ENCODE measurements at places on chromosomes 6 and 20.

DNA sequence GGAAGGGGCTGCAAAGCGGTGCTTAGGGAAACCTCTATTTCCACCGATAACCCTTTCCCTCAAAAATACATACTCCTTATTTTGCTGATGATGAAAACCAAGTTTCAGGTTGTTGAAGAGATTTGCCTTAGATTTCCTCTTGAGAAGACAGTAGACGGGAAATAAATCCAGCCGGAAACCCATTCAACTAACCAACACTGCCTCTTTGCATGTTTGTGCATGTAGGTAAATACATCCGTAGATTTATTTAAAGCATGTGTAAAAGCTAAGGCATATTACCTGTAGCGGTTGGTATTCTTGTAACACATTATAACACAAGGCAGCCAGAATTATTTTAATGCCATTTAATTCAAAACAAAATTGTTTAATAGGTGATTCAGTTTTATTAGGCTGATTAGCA, 136.3 kb upstream of the SLC22A23 start:
- DNase-seq, result no peak

GRCh38 chr20:38554986-38555385, 26.0 kb upstream of the ADIG start:
- no peak for DNase-seq

DNA sequence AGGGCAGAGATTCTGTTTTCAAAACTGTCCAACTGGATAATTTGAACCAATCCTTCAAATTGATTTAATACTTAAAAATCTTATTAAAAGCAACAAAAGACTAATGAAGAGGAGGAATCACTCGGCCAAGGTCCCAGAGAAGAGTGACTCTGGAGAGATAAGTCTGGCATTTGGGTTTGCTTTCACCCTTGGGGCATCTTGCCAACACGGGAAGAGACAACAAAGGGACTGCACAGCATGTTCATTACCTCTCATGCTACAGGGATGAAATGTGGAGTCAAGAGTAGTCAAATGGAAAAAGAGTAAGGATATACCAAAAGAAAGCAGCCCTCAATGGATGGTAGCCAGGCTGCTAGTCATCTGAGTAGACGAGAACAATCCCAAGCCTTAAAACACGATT, 68.2 kb downstream of the KHDRBS2 start:
- no peak for DNase-seq

DNA sequence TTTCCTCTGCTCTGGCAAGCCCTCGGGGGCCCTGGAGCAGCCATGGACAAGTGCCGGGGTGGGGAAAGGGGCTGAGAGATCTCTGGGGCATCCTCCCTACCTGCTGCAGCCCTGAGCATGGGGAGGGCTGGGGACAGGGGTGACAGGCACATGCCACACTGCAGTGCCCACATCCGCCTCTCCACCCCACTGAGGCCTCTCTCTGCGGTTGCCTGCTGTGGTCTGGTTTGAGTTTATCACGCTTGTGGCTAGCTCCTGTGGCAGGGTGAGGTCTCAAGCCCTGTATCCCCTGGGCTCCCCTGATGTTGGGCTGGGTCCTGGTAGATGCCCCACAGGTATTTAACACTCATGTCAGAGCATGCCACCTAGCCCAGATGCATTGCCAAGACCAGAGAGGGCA, 52.9 kb upstream of the MLN start:
- no peak for DNase-seq

- DNase-seq, result no peak
These were observed 26.6 kb downstream of the PYGB start for GRCh38 chr20:25274481-25274880.

DNA sequence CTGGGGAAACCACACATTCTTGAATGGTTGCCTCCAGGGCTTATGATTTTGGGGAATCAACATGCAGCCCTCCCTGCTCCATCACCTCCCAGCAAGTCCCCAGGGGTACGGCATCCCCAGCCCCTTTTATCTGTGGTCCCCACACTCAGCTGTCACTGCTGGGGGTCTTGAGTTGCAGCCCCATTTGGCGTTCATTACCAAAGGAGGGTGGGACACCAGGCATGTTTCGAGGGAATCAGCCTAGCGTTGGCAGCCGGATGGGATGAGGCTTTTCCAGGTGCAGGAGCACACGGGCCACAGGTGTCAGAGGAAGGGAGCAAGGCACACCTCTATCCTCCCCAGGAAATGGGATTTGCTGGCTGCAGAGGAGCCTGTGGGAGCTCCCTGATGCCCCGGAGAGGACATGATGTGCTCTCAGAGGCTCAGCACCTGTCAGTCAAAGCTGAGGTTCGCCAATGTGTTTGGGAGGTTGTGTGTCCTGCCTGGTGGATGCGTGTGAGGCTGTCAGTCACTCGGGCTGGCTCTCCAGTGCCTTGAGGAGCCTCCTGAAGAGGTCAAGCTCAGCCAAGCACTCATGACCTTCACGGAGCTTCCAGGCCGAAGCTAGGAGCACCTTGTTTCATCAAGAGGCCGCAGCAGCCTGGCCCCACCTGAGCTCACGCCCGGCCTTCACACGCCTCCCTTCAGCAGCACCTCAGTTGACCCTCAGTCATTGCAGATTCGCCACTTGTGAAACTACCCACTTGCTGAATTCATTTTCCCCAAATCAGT, 95.0 kb downstream of the ERMARD start:
- DNase-seq, result no peak

GRCh38 chr6:18213439-18213838, 50.9 kb downstream of the DEK start:
- DNase-seq, result no peak

GRCh38 chr6:37897321-37897720, 77.8 kb downstream of the ZFAND3 start:
- no peak for DNase-seq

DNA sequence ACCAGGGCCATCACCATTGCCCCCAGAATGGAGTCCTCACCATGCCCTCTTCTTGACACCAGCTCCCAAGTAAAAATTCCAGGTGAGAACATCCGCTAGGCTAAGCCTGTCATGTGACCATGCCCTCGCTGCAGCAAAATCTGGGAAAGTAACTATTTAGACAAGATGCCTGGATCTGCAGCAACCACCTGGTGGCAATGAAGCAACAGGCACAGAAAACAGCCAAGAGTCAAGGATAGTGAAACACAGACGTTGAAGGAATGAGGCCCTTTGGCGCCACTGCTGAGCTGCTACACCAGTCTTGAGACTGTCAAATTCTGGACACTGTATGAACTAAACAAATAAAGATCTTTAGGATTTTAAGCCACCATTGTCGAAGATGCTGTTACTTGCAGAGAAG, 30.1 kb upstream of the TGM6 start:
- DNase-seq, result no peak

DNA sequence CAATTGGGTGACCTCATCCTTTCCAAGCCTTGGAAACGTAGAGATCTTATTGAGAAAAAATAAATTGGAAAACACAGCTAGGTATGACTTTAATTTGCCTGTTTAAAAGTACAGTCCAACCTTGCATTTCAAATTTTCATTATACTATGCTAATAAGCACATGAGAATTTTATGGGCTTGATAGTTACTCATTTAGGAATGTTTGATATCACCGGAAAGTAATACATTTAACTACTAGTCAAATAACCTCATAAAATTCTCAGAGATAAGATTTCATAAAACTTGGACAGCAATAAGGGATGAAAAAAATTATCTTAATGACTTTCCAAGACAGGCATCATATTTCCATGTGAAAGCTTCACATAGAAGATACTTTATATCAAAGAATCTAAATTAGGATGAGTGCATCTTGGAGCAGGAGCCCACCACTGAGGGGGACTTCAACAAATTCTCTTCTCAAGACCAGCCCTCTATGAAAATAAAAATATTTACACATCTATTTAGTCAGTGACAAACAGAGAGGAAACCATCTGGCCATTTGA, 236.3 kb downstream of the EPHA7 start:
- no peak for DNase-seq

DNA sequence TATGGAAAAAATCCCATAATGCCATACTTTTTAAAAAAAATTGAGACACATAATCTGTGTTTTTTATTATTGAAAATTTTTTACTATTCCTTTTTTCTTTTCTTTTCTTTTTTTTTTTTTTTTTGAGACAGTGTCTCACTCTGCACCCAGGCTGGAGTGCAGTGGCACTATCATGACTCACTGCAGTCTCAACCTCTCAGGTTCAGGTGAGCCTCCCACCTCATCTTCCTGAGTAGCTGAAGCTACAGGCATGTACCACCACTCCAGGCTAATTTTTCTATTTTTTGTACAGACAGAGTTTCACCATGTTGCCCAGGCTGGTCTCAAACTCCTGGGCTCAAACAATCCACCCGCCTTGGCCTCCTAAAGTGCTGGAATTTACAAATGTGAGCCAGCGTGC, 100.4 kb downstream of the AFG1L start:
- DNase-seq, result no peak

- no peak for DNase-seq
These were observed 37.1 kb upstream of the DUSP22 start for GRCh38 chr6:255041-255750.

DNA sequence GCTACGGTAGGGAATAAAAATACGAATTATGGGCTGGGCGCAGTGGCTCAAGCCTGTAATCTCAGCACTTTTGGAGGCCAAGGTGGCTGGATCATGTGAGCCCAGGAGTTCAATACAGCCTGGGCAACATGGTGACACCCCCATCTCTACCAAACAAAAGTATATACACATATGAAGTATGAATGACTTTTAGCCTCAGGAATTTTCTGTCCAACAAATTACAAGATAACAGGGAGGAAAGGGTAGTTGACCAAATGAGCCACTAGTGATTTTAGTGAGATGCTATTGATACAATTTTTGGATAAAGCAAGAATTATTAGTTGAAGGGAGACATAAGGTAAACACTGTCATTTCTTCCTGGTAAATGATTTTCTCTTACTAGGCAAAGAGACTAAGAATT, 328.2 kb downstream of the SYNE1 start:
- DNase-seq, result no peak

DNA sequence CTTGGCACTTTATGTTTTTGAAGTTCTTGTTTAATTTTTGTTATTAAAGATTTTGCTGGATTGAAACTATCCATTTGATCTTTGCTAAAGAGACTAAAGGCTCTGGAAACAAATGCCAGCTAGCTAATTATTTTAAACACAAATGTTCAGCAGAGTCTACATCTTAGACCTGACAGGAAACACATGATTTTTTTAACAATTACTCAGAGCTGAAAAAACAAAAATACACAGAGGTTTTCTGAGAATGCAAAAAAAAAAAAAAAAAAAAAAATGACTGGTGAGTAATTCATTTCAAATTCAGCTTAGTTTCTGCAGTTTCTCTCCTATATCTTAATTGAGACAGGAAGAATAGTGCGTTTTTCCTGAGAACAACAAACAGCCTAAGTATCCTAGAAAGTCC, 448.0 kb downstream of the TENT5A start:
- DNase-seq, result no peak

GRCh38 chr6:162704001-162704400, 23.6 kb downstream of the PRKN start:
- no peak for DNase-seq

All from cortex of kidney (tissue), 1 donor.